Uterine smooth muscle cell (primary cell): ENCODE measurements at places on chromosomes 5 and 9. TPM values are rescaled to one million over a fixed set of nuclear protein-coding genes. Genes with fewer than 3 reads are reported as not detected.

The PCDHB13 gene
- under 0.01 and 0.12 TPM in 2 replicates for total RNA-seq

The OR1Q1 gene
- total RNA-seq = not detected in 2 replicates

The AK3 gene
- total RNA-seq = 41.5 and 53.7 TPM in 2 replicates

The LIX1 gene
- not detected in 2 replicates for total RNA-seq

The PCDHA11 gene
- 0.22 and 0.50 TPM in 2 replicates for total RNA-seq

The ANKRD18B gene
- total RNA-seq = 2.3 and 6.7 TPM in 2 replicates

The CIZ1 gene
- 25.3 and 25.5 TPM in 2 replicates for total RNA-seq

The FGF1 gene
- total RNA-seq = 3.4 and 4.0 TPM in 2 replicates

The LHFPL2 gene
- total RNA-seq = 68.6 and 72.5 TPM in 2 replicates
